Stimulated activated CD8-positive, alpha-beta memory T cell treated with anti-CD3 and anti-CD28 coated beads, Interleukin-4, amount 100 ng/mL, for 4 hours (primary cell): ENCODE measurements at places on chromosomes 7 and 10.

DNA sequence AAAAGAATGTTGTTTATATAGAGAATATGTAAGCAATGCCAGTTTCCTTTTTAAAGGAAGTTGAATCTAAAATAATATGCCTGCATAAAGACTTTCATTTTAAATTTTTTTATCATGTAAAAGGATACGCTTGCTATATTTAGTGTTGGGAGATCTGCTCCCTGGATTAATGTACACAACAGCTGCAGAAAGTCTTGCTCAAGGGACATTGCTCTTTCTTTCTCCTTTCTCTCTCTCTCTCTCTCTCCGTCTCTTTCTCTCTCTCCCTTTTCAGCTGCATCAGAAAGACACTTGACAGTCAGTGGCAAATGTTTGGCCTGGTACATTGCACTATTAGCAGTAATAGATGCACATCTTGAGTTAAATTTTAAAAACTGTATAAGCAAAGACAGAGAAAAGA is 739 bp downstream of the MYPN start:
- no peak for DNase-seq

DNA sequence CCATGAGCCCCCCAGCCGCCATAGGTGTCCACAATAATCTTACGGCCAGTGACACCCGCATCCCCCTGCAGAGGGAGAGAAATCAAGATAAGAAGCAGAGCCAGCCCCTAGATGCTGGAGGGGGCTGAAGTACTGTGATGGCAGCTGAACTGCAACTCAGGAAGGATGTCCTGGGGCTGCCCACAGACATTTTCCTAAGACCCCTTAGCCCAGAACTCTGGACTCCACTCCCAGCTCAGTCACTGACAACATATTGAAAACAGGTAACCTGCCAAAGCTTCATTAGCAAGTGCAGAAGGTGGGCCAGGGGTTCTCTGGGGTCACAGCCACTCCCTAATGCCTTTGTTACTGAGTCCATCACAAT is 14.3 kb downstream of the MAT1A start:
- no peak for DNase-seq

GRCh38 chr10:110083884-110084283 is 76.1 kb downstream of the ADD3 start:
- DNase-seq: no peak

GRCh38 chr10:62904281-62904875 is 88.2 kb upstream of the EGR2 start:
- no peak for DNase-seq

- no peak for DNase-seq
Measured at GRCh38 chr7:4663239-4664018, 18.7 kb upstream of the FOXK1 start.

- no peak for DNase-seq
Measured at GRCh38 chr7:22125436-22125835, 179.7 kb upstream of the CDCA7L start.

DNA sequence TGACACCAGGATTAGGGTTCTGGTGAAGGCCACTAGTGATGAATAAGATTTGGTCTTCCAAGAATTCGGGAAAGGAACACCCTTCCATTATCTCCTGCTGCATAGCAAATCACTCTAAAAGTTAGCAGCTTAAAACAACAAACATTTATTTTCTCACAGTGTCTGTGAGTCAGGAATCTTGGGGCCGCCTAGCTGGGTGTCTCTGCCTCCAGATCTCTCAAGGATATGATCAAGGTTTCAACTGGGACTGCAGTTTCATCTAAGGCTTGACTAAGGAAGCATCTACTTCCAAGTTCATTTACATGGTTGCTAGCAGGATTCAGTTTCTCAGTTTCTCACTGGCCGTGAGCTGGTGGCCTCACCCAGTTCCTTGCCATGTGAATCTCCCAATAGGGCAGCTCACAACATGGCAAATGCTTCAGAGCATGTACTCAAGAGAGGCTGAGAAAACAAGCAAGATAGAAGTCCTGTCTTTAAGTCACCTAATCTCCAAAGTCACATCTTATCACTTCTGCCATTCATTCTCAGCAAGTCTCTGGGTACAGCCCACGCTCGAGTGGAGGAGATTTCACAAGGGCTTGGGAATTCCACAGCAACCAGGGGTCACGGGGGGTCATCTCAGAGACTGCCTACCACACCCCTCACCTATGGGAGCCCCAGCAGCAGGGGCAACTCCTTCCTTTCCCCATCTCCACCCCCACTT is 26.8 kb downstream of the TLX1 start:
- no peak for DNase-seq

DNA sequence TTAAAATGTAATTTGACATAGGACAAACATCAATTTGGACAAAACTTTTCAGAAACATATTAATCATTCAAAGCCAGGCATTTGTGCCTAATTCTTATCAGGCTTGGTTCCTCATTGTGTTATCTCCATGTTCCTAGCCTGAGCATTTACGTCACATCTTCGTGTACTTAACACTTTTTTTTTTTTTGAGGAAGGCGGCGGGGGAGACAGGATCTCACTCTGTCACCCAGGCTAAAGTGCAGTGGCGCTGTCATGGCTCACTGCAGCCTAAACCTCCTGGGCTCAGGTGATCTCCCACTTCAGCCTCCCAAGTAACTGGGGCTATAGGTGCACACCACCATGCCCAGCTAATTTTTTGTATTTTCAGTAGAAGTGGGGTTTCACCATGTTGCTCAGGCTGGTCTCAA is 19.8 kb downstream of the HNRNPA2B1 start:
- DNase-seq: no peak

- no peak for DNase-seq
Measured at GRCh38 chr10:11893749-11894278, 70.7 kb downstream of the PROSER2 start.

GRCh38 chr10:123042708-123043408 is 34.1 kb downstream of the ACADSB start:
- no peak for DNase-seq

DNA sequence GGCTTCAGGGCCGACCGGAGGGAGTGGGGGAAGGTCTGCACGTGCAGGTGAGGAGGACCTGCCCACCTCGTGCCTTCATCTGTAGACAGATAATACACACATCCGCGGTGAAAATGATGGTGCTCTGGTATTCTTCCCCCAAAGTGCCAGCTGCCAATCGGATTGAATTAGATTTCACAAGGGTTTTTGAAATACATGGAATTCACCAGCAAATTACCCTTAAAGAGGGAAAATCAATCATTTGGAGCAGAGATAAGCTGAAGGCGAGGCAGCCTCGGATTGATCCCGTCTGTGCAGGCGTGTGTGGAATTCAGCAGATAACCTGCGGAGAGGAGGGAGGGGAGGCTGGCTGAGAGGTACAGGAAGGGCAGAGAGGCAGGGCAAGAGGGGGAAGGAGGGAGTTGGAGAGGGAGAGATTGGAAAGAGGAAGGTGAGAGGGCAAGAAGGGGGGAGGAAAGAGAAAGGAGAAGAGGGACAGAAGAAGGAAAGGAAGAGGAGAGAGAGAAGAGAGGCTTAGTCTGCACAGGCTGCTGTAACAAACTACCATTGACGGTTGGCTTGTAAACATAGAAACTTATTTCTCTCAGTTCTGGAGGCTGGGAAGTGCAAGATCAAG is 84.2 kb downstream of the C10orf105 start:
- DNase-seq: no peak

- DNase-seq: no peak
Measured at GRCh38 chr7:142964502-142965246, 2.5 kb upstream of the KEL start.

- DNase-seq: no peak
Measured at GRCh38 chr7:38310591-38311101, 37.2 kb upstream of the TARP start.

GRCh38 chr7:22677680-22678079 is 49.3 kb upstream of the IL6 start:
- no peak for DNase-seq

DNA sequence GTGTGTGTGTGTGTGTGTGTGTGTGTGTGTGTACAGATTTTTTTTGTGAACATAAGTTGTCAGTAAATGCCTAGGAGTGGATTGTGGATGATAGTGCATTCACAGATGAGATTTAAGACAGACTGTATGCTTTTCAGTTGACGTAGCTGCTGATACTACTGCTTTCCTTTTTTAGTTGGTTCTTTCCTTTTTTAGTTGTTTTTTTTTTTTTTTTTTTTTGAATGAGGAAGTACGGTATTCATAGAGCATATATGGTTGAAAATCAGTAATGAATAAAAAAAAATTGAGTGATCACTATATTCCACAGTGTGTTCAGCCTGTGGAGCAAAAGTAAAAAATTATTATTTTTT is 80.5 kb downstream of the RBM33 start:
- no peak for DNase-seq

DNA sequence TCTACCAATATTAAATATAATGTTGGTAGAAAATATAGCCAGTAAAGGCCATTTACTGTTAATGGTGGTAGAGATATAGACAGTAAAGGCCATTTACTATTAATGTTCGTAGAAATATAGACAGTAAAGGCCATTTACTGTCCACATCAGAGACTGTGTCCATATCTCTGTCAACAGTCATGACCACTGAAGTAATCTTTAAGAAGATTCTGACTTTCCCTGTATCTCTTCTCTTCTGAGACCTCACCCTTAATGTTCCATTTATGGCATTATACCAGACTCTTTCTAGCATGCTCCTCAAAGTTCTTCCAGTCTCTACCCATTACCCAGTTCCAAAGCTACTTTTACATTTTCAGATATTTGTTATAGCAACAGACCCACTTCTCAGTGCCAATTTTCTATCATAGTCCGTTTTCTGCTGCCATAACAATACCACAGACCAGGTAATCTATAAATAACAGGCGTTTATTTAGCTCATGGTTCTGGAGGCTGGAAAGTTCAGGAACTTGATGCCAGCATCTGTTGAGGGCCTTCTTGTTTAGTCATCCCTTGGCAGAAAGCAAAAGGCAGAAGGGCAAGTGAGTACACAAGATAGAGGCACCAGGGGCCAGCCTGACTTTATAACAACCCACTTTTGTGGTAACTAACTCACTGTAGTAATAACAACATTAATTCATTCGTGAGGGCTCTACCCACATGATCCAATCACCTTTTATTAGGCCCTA is 7.9 kb upstream of the NUDCD3 start:
- DNase-seq: no peak

DNA sequence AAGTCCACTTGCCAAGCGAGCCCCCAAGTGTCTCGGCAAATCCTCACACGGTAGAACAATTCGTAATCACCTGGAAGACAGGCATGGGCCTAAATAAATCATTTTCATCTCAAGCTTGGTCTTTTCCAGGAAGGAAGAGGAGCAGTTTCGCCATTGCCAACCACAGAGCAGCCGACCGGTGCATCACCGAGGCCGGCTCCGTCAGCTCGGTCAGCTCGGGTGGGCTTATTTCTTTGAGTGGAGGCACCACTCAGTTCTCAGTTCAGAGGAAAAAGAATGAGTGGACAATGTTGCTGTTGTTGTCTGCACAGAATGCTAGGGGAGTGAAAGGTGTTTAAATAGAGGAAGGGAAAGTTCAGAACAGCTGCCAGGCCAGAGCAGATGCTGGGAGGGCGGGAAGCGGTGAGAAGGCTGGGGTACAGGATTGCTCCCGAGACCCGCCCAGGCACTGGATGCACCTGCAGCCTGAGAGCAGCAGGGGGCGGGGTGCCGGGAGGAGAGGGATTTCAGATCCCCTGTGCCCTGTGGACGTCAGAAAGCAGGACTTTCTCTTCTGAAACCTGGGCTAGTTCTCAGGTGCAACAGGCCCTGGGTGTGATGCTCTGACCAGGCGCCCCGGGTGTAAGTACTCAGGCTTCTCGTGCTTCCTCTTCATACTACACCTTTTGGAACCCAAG is 17.7 kb upstream of the IGFBP3 start:
- DNase-seq: no peak

- DNase-seq: no peak
Measured at GRCh38 chr7:116805100-116805544, 57.3 kb upstream of the CAPZA2 start.

DNA sequence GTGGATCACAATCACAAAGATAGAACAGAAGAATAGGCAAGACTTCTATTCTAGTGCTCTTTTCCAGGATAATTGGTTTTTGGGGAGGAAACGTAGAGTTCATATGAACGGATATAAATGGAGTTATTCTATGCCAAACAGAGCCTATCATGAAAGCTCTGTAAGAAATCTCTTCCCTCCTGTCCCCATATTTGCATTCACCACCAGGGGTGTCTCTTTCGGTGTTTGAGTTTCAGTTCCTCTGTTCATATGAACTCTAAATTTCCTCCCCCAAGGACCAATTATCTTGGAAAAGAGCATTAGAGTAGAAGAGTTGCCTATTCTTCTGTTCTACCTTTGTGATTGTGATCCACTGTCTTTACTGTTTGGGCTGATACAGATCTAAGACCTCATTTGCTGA is 48.3 kb upstream of the CDC14C start:
- DNase-seq: no peak

DNA sequence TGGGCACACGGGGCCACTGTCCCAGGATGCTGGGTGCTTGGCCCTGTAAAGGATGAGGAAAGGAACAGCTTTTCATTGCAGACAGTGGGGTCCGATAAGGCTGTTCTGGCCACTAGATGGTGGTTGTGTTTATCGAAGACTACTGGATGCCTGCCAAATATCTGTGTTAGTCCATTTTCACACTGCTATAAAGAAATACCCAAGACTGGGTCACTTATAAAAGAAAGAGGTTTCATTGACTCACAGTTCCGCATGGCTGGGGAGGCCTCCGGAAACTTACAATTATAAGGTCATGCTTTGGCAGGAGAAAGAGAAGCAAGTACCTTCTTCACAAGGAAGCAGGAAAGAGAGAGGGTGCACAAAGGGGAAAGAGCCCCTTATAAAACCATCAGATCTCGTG is 32.2 kb upstream of the GARS1 start:
- DNase-seq: no peak

DNA sequence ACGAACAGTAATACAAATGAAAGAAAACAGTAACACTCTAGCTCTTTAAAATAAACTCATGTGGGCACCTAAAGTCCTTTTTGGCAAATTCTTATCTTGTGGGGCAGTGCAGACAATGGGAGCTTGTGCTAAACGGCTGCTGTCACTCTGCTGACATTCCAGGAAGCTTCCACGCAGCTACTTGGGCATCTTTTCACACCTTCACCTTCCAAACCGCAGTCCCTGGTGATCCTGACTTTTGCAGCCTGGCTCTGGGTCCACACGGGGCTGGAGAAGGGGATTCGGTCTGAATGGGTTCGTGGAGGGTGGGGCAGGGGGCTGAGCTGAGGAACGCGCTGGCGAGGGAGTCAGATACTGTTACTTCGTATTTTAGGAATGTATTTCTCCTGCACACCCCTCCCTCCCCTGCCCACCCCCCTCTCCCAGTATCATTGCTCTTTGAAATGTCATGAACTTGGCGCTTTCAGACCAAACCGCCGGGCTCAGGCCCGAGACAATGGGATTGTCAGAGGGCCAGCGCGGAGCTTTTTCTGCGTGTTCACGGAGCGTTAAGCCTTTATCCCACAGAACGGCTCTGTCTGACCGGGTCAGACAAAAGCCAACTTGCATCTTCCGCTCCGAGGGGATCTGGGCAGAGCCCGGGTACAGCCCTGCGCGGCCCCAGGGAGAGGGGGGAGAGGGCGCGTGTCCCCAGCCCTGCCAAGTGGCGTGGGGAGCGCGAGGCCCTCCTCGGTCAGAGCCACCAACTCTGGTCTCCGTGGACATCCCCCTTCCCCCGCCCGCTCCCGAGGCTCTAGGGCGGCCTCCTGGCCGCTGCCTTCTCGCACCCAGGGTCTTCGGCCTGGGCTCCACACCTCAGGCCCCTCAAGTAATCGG is 76.7 kb upstream of the EN2 start:
- no peak for DNase-seq
